NT2/D1 (cell line): ENCODE measurements at places on chromosomes 13 and 19.

- DNase-seq, result no peak
These were observed 481.3 kb upstream of the GPC6 start for GRCh38 chr13:92745258-92745657.

GRCh38 chr13:87942205-87942604 lies 271.0 kb downstream of the SLITRK5 start:
- DNase-seq, result no peak

- DNase-seq, result no peak
These were observed 30.8 kb downstream of the VWA8 start for GRCh38 chr13:41930154-41930553.

- DNase-seq, result no peak
These were observed 185.8 kb upstream of the TSHZ3 start for GRCh38 chr19:31534786-31535657.
